Activated CD8-positive, alpha-beta memory T cell treated with anti-CD3 and anti-CD28 coated beads for 48 hours (primary cell): ENCODE measurements at places on chromosomes 3 and 15.
A peak's percentile ranks its signal among the peaks of the same experiment; 100 is the strongest.

- peak; percentile 99 for DNase-seq
Observed at GRCh38 chr3:49021213-49021812, 608 bp upstream of the NDUFAF3 start.

- no peak for DNase-seq
Observed at GRCh38 chr15:99995543-99995942, 262.3 kb upstream of the LYSMD4 start.

- no peak for DNase-seq
Observed at GRCh38 chr15:65913631-65914199, 44.4 kb downstream of the RAB11A start.

- no peak for DNase-seq
Observed at GRCh38 chr3:39542588-39542988, 75.1 kb downstream of the MOBP start.

DNA sequence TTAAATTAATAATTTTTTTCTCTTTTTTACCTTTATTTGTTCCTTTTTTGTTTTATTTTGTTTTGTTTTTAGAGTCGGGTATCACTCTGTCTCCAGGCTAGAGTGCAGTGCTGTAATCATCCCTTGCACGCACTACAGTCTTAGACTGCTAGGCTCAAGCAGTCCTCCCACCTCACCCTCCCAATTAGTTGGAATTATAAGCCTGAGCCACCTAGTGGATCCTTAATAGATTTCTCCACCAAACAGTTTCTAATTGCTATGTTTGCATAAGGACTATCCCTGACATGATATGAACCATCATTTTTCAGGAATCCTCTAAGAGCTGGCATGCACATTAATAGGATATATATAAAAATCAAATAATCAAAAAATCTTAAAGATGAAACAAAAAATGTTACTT is 993.2 kb downstream of the OTOL1 start:
- no peak for DNase-seq

DNA sequence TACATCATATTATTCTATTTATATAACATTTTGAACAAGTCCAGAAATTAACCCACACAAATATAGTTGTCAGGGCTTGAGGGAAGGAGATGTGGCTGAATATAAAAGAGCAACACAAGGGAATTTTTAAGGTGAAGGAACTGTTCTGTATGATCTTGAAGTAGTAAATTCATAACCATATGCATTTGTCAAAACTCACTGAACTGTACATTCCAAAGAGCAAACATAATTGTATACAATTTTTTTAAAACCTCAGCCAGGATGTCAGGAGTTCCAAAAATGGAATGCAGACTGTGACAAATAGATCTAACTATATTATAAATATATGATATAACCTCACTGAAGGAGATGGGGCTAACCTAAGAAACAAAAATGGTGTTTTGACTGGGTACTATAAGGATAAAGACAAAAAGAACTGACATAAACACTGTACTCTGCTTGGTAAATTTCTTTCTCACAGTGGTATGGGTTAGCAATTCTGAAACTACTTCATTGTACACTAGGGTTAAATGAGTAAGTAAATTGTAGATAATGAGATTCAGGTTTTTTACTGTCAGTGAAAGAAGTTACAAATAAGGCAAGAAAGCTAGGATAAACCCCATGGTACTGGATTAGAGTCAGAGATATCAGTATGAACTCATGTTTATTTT is 14.4 kb downstream of the GOLGB1 start:
- no peak for DNase-seq

- DNase-seq = no peak
Observed at GRCh38 chr3:10195366-10196089, 30.8 kb downstream of the IRAK2 start.

GRCh38 chr3:28781053-28781452 is 432.4 kb upstream of the AZI2 start:
- no peak for DNase-seq

- DNase-seq = no peak
Observed at GRCh38 chr3:145133281-145133680, 1027.7 kb downstream of the PLOD2 start.

- no peak for DNase-seq
Observed at GRCh38 chr3:70516076-70516475, 203.6 kb upstream of the MDFIC2 start.

DNA sequence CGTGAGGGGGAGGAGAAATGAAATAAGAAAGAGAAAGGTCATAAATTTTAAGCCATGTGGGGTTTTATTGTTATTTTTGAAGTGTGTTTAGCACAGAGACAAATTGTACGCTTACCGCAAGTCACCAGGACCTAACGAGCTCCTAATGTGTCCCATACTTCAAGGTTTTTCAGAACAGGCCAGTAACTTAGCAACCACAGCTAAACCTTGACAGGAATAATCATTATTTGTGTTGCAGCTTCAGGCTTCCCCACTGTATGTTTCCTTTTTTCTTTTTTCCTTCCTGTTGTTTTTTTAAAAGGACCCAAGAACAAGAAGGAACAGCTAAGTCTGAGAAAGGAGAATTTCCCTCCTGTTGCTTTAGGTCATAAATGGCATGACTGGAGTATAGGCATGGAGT is 160.8 kb downstream of the TUSC7 start:
- no peak for DNase-seq

DNA sequence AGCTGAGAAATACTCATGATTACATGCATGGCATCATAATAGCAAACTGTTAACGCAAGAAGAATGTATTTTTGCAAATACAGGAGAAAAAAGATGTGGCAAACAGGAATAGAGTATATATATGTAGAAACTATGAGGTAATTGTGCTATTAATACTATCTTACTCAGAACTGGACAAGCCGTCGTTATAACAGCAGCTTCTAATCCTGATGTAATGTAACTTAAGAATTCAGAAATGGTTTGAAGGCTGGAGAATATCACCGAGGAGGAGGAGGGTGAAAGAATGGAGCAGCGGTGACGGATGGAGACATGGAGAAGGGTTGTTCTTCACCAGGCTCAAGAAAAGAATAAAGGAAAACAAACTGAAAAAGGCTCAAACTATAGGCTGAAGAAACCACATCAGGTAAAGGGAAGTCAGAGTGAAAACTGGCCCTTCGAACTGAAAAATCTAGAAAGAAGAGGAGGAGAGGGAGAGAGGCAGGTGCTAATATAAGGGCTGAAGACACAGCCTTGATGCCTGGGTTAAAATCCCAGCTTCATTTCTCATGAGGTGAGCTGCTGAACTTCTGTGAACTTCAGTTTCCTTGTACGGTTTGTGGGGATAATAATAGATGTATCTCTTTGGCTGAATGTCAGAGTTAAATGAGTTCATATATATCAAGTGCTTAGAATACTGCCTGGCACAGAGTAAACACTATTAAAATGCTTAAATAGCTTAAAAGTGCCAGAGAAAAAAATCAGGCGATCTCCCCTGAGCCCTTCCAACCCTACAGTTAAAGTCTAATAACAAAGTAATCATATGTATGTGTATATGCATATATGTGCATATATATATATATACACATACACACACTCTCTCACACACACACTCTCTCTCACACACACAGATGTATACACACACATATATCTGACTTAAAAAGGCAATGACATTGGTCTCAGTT is 43.9 kb downstream of the GOLIM4 start:
- no peak for DNase-seq

DNA sequence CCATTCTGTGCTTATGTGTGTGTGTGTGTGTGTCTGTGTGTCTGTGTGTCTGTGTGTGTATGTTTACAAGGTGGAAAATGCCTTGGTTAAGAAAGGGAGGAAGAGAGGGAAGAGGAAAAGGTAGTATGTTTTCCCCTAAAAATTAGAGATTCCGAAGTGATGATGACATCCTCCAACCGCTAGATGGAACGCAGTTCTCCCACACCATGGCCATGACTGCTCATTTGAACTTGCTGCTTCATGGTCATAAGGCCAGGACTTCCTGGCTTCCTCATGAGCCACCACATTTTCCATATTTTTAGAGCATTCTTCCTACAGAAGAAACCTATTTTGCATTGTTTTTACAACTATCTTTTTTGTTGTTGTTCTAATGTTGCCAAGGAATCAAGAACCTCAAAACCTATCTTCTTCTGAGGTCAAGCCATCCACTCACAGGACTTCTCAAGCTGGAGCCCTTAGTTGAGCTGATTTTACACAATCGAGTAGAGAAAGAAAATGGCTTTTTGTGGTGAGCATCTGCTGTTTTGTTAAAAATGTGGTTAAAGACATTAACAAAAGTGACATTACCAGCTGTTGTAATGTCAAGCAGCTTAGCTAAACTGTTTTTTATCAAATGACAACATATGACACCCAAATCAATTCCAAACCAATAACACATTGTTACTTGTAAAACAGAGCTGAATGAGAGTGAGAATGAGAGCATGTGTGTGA is 1091.0 kb downstream of the FHIT start:
- DNase-seq = no peak

DNA sequence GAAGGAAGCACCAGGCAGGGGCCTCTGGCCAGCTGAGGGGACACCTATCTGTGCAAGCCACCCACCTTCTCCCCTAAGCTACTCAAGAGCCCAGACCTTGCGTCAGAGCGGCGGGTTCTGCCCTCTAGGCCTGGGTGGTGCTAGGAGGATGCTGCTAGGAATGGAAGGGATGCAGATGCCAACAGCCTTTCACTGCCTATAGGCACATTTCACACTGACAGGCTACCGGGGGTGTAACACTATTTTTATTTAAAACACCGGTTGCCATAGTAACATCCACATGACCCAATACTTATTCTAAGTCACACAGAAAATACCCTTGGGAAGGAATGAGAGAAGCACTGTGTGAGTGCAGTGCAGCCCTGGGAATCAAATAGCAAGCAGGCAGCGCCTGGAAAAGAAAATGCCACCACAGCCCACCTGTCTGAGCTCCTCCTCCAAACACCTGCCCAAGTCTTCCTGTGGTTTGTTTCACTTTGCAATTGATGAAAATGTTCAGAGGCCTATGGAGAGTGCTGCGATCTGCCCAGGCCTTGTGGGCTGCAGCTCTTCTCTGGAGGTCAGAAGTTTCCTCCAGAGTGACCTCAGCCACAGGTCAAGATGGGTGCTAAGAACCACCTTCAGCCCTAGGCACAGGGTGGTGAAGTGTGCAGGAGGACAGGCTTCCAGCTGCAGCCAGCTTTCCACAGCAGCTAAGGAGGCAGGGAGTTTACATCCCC is 113.5 kb upstream of the TOPAZ1 start:
- DNase-seq = no peak

- no peak for DNase-seq
Observed at GRCh38 chr15:70318594-70319465, 221.1 kb upstream of the TLE3 start.

GRCh38 chr3:158447408-158447807 is 123.6 kb upstream of the MLF1 start:
- DNase-seq = no peak

DNA sequence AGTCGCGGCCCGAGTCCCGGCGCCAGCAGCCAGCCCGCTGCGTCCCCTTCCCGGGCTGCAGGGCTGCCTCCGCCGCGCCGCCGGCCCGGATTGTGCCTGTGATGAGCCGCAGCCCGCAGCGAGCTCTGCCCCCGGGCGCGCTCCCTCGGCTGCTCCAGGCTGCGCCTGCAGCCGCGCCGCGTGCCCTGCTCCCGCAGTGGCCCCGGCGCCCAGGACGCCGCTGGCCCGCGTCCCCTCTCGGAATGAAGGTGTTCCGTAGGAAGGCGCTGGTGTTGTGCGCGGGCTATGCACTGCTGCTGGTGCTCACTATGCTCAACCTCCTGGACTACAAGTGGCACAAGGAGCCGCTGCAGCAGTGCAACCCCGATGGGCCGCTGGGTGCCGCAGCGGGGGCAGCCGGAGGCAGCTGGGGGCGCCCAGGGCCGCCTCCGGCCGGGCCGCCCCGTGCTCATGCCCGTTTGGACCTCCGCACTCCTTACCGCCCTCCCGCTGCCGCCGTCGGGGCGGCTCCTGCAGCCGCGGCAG is 1.2 kb downstream of the CHST2 start:
- peak; percentile 22 for DNase-seq

DNA sequence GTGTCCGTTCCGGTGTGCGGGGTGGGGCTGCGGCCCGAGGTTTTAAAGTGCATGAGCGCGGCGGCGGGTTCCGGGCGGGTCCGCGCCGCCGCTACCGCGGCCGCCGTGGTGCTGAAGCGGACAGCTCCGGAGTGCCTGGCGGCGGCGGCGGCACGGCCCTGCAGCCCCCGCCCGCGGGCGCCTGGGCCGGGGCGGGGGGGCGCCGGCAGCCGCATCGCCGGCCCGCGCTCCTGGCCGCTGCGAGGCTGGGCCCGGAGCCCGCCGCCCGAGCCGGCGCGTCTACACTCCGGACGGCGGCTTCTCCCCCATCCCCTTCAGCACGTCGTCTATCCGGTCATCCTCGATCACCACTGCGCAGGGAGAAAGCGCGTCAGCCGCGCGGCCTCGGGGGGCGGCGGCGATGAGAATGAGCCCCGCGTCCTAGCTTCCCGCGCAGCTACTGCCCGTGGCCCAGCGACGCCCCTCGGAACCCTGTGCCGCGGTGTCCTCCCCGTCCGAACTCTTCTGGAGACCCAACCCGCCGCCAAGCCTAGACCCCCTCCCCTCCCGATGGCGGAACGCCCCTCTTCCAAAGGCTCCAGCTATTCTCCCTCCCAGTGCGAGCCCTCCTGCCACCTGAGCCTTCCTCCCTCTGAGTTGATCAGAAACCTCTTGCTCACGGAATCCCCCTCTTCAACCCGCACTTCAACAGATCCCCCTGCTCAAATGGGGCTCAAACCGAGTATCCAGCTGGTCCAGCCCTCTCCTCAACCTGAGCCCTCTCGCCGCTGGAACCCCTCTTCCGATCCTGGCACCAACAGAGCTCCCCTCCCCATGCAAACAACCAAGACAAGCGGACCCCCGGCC is 1.3 kb downstream of the CAMK2N2 start:
- DNase-seq = no peak

- no peak for DNase-seq
Observed at GRCh38 chr3:108806316-108806715, 16.3 kb upstream of the TRAT1 start.

- DNase-seq = no peak
Observed at GRCh38 chr3:98977520-98977919, 76.0 kb upstream of the DCBLD2 start.

DNA sequence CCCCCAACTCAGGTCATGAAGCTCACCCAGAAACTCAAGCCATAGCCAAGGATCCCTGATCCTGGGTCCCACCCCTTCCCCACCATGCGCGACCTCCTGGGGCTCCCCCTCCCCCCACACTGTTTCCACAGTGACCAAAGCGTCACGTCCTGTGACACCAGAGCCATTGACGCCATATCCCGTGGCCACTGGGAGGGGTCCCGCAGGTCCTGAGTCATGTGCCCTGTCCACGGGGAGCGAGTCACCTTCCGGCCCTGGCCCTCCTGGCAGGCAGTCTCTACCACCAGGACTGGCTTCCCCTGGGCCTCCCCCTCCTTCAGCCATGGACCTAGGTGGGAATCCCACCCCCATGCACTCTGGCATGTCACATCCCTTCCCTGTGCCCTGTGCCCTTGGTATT is 15.6 kb downstream of the SEMA3F start:
- no peak for DNase-seq
